GM12865 (cell line): ENCODE measurements at places on chromosomes 2 and 18.

GRCh38 chr18:69844656-69845055 lies 103.0 kb downstream of the CD226 start:
- DNase-seq, result no peak

DNA sequence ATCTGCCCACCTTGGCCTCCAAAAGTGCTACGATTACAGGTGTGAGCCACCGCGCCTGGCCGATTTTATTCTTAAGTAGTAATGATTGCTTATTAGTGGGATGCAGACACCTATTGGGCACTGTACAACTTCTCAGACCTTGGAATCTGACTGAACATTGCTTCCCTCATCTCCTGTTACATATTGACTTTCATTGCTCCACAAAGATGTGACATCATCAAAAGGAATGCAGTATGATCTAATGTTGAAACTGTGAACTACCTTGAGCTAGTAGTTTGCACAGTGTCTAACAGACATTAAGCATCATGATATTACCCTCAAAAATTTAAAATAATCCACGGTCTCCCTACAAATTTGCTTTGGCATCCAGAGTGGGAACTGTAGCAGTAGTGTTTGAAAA lies 109.8 kb upstream of the SIX2 start:
- DNase-seq, result no peak

DNA sequence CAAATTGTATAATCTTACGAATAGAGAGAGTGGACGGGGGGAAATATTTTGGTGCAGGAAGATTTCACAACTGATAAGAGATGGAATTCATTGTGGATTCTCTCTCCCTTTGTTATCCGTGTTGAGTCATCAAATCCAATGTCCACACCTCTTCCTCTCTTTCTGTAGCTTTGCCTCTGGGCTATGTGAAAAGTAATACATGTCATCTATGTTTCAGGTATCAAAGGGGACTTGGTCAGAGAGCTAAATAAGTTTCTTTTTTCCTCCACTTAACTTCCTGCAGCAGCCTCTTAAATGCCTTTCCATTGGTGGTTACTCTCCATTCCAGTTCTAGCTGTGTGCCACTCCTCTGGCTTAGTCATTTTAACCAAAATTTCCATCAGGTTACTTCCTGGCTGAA lies 169.3 kb upstream of the NXPH2 start:
- DNase-seq, result no peak

- DNase-seq, result no peak
Measured at GRCh38 chr2:237309416-237309815, 104.5 kb downstream of the COL6A3 start.

- no peak for DNase-seq
Measured at GRCh38 chr2:145302886-145303285, 783.0 kb upstream of the ZEB2 start.

DNA sequence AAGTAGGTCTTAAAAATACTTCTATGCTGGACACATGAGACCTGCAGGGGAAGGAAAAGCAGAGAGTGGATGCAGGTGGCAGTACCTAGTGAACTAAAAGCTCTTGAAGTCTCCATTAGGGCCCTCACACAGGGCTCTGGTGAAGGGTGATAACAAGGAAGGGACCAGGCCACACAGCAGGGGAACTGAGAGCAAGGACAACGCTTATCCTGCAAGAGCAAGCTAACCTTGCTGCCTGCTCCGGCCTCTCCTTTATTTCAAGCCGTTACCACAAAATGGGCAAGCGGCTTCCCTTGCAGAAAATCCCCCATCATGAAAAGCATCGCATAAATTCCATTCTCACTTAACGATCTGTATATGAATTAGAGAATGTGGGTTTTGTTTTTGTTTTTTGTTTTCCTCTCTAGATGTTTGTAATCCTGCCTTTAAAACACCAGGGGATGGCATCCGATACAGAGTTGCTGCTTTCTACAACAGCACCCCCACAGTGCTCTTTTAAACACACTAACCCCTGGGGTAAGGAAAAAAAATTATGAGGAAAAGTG lies 64.5 kb downstream of the CACNB4 start:
- DNase-seq, result no peak

DNA sequence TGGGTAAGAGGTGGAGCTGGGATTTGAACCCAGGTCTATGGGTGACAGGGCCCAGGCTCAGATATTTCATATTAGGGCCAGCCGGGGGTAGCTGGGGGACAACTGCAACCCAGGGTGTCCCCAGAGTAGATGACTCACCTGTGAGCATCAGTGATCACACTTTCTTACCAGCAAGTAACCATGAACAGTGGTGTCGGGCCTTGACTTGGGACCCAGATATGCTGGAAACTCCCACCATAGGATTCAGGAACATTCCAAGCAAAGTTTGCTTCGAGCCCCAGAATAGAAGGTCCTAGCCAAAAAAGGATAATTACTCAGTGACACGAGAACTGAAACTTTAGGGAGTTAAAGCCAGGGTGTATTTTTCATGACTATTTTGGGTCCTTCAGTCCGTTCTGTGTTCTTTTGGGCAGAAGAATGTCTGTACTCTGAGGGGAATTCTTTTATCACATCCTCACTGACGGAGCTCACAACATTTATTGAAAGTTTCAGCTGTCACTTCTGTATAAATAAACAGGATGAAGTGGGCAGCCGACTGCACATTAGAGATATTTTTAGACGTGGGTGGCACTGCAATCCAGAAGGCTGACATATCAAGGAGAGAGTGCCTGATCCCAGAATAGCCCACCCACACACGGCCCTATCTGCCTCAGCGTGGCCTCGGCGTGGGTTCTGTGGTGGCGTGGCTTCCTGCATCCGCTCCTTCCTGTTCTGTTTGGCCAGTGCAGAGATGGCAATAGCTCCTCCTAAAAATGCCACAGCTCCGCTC lies 45.6 kb downstream of the RAMP1 start:
- peak; percentile 61 for DNase-seq

- DNase-seq, result no peak
Measured at GRCh38 chr18:22040533-22040932, 128.9 kb upstream of the GATA6 start.

- no peak for DNase-seq
Measured at GRCh38 chr2:16023506-16024360, 83.4 kb downstream of the MYCN start.

DNA sequence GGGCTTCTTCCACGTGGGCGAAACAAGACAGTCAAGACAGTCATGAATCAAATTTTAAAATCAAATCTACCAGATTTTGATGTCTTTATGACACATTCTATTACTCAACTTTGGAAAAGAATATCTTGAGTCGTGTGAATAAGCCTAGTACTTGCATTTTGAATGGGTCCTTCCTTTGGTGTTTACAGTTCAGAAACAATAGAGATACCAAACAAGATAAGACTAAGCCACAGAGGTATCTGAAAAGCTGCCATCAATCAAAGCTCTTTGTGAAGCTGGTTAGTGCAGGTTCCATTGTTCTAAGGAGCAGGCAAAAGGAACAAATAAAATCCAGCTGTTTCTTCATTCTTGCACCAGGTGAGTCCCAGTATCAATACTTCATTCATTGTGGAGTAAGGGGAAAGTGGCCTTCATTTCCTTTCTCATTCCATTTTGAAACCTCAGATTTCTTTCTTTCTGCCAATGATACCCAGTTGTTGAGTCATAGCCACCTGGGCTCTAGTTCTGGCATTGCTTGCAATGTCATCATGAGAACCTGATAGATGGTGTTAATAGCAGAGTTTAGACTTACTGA lies 151.7 kb upstream of the L3MBTL4 start:
- no peak for DNase-seq

- DNase-seq, result no peak
Measured at GRCh38 chr2:202726070-202726469, 91.3 kb downstream of the FAM117B start.

GRCh38 chr18:45728336-45729010 lies 4.5 kb downstream of the SLC14A1 start:
- no peak for DNase-seq

DNA sequence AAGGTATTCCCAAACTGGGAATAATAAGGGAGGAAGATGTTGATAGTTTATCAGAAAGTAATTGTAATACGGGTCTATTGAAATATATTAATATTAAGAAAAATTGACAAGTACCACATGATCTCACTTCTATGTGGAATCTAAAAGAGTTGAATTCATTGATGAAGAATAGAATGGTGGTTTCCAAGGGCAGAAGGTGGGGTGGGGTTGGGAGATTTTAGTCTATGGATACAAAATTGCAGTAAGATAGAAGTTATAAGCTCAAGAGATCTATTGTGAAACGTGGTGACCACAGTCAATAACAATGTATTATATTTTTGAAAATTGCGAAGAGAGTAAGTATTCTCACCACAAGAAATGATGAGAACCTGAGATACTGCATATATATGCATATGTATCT lies 38.9 kb downstream of the COL3A1 start:
- DNase-seq, result no peak

DNA sequence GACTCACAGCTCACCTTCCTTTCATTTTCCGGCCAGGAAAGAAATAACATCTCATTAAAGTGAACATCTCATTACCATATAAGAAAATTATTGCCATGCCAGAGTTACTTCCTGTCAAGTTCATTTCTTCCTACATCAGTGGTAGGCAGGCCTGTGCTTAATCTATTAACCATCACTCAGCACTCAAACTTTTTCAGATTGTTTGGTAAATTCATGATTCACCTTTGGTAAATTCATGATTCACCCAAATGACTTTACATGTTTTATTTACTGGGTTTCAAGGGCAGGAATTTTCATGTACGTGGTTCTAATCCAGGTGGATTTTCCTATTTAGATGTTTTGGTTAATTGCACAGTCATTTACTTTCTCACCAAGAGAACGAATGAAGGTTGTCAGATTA lies 116.5 kb downstream of the CSRNP3 start:
- no peak for DNase-seq

- no peak for DNase-seq
Measured at GRCh38 chr18:78998371-78999071, 18.9 kb downstream of the SALL3 start.

- DNase-seq, result no peak
Measured at GRCh38 chr18:75915941-75916623, 488.6 kb upstream of the SMIM21 start.

- peak; percentile 32 for DNase-seq
Measured at GRCh38 chr2:137888845-137889244, 75.4 kb upstream of the HNMT start.

DNA sequence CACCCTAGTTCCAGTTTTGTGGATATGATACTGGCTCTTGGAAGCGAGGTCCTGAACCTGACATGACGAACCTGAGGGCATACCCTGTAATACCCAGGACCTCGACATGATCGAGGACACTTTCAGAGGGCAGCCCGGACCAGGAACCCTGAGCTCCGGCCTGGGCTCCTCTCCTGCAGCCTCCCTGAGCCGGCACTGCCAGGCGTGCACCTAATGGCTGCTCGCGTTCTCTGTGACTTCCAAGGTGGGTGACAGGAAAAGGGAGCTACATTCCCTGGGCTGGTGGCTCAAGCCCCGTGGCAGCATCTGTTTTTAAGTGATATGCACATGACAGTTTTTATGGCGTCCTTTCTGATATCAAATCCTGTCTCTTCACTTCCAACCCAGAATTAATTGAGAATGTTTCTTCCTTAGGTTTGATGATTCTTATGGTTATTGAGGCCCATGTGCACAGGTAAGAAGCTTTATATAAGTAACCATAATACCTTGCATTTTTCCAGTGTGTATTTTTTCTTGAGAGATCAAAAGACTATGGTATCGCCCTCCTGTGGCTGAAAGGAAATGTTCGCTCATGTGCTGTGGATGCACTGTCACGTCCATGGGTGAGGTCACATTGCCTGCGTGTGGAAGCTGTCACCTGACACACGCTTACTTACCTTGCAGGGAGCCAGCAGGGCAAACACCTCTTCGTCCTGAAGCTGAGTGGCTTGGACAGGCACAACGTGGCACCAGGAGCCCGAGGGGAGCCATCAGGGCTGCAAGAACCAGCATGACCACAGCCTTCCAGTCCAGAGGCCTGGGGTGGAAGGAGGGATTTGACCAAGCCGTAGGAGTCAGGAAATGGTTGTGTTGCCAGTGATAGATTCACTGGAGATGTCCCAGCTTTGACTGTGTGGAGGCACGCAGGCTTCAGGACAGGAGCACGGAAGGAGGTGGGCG lies 367.4 kb upstream of the MYT1L start:
- peak; percentile 12 for DNase-seq

DNA sequence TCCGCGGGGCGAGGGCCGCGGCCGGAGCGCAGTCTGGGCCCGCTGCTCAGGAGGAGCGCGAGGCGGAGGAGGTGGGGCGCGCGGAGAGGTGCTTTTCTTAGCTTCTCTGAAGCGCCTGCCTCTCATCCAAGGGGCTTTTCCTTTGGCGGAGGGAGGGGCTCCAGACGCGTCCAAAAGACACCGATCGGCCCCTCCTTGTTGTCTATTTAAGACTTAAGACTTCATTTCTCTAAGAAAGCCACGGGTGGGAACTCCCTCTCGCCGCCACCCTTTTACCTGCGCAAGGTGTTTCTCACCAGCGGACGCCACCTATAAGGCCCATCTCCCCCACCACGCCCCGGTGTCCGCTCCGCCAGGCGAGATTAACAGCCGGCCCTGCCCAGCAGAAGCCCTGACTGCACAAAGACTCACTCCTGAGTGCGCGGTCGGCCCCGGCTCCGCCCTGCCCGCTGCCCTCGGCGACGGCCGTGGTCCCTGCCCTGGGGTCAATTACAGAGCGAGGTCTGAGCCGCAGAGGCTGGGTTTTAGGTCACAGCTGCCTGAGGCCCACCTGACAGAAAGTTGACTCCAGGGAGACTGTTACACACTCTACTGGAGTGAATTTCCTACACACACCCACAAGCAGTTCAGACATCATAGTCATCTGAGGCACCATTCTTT lies at the start of gene DSC2:
TSS of gene DSC2 (minus strand) at position 397 of the 660 bp plus-strand sequence. CDS start 450 bp downstream, outside the sequence.
- DNase-seq, result no peak

- peak; percentile 69 for DNase-seq
Measured at GRCh38 chr18:63207143-63207790, 112.3 kb downstream of the BCL2 start.

DNA sequence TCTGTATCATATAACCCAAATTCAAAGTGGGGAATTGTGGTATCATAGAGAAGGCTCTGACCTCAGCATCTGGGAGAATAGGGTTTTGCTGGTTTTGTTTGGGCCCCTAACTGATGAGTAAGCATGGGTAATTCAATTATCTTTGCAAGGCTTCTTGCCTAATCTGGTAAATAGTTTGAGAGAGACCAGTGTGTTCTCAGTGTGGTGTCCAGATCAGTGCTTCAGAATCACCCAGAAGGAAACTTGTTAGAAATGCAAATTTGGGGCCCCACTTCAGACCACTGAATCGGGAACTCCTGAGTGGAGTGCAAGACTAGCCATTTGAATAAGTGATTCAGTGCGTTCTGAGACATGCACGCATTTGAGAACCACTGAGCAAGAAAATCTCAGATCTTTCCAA lies 282.7 kb downstream of the EPHA4 start:
- DNase-seq, result peak; percentile 3

DNA sequence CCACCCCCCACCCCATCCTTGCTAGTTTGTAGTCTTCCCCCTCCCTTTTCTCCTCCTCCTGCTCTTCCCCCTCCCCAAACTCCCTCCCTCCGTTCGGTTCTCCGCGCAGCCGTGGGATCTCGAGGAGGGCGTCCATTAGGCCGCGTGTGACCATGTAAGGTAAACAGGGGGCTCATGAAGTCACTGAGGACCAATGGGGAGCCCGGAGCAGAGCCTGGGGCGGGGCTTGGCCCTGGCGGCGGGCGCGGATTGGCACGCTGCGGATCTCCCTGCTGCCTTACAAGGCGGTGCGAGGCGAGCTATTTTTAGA lies 246 bp upstream of the KLF7 start:
- peak; percentile 99 for DNase-seq
